ENCODE measurements at places on chromosomes 11 and 22.

- DNase-seq, result no peak
These were observed 167.0 kb upstream of the NECTIN1 start for GRCh38 chr11:119895981-119896380.

GRCh38 chr11:64875369-64876228, 2.8 kb downstream of the EHD1 start:
- no peak for DNase-seq

GRCh38 chr11:101848262-101848661, 66.5 kb upstream of the CEP126 start:
- no peak for DNase-seq

DNA sequence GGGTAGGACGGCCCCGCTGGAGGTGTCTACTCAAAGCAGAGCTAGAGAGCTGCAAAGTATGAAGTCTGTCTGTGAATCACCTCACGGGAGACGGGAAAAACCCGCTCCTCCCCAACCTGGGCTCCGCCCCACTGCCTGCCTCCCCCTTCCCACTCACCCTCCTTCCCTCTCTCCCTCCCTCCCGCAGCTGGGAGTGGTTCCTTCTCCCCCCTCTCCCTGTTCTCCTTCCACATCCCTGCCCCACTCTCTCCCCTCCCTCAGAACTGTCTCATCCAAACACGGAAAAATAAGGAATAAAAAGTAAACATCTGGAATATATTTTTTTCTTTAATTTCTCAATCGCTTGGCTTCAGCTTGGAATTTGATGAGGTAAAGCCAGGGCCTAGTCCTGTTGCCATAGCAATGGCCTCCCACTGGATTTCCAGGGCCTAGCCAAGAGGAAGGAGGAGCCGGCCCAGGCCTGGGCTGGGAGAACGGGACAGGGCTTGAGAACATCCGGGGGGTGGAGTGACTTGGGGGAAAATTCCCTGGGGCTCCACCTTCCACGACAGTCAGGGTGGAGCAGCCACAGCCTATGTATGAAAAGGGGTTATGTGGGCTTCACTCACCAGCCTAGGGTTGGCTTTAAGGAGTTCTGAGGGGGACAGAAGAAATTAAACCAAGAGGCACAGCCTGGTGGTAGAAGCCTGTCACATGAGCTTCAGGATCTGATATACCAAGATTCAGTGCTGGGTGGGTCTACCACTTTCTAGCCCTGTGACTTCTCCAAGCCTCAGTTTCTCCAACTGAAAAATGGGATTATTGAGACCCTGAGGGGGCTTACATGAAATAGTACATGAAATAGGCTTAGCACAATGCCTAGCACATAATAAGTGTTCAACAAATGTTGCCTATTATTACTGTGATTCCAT, 2.2 kb downstream of the TNKS1BP1 start:
- no peak for DNase-seq

DNA sequence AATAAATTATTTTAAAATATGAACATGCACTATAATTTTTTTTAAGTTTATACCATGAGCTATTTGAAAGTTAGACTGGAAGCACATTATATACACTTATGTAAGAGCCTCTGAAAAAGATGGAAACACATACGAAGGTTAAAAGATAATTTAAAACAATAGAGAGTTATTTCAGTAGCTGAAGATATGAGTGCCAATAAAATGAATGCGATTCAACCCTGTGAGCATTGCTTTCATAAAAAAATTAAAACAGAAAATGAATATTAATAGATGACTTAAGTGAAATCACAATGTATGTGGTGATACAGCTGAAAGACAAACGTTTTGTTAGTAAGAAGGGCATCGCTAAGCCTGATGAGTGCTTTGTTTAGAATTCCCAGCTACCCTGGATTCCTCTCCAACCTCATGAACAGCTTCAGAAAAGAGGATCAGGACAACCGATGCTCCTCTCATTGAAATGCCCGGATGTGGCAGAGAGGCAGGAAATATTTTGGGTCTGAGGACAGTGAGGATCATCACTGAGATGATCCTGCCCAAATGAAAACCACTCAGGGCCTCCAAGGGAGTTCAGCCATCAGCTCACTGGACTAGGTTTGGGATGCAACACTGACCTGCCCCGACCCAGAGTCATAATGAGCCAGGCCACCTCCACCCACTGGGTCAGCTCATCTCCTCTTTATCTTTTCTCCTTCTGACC, 60.2 kb upstream of the TOP3B start:
- no peak for DNase-seq

DNA sequence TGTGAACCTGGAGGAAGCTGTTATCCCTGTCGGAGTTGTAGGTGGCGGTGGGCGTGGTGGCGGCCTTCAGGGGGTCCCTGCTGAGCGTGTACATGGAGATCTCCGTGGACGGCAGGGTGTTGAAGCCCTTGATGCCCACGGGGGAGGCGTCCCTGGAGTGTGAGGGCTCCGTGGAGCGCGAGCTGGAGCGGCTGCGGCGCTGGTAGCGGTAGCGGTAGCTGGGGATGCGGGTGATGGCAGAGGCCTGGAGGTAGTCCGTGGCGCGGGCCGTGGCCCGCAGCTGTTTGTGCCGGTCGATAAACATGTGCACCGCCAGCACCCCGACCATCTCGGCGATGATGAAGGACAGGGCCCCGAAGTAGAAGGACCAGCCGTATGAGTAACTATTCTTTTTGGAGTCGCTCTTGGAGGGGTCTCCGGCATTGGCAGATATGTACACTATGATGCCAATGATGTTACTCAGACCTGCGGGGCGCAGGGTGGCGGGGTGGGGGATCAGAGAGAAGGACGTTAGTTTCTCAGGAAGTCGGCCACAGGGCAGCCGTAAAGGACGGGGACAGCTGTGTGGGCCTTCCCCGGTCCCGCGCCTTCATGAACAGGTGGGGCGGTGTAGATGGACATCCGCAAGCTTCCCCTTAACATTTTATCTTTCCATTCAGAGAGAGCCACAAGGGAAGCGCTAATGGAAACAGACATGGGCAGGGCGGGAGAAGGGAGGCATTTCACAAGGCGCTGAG, 35.6 kb upstream of the EIF3D start:
- no peak for DNase-seq

- peak; percentile 14 for DNase-seq
These were observed 16.4 kb upstream of the MMP7 start for GRCh38 chr11:102546923-102547471.

DNA sequence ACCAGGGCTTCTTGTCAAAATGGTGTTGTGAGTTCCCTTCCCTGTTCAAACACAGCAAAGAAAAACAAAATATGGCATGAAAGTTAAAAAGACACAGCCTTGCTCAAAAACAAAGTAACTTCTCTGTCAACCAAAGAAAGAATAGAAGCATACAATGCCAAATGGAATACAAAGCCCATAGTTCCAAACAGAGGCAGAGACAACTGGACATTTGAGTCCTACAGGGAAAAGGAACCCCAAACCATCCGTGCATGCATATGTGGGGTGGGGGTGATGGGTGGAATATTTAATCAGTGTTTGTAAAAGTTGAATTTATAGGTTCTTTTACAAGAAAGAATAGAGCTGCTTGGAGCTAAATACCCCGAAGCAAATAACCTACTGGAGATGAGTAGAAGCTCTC, 218.7 kb downstream of the FAM76B start:
- DNase-seq, result no peak

GRCh38 chr22:19808873-19809478, 45.7 kb downstream of the GNB1L start:
- DNase-seq, result no peak

- no peak for DNase-seq
These were observed 1.9 kb downstream of the GDPD4 start for GRCh38 chr11:77299528-77299993.

GRCh38 chr11:62193952-62194351, 3.9 kb downstream of the SCGB1D1 start:
- DNase-seq, result no peak

- peak; percentile 86 for DNase-seq
These were observed 3.6 kb downstream of the DUSP8 start for GRCh38 chr11:1568441-1568911.

Data from effector memory CD8-positive, alpha-beta T cell (primary cell).